NCI-H1417 treated with DMSO at 0.1 percent for 48 hours (cell line): ENCODE measurements at places on chromosomes 12 and 14.

DNA sequence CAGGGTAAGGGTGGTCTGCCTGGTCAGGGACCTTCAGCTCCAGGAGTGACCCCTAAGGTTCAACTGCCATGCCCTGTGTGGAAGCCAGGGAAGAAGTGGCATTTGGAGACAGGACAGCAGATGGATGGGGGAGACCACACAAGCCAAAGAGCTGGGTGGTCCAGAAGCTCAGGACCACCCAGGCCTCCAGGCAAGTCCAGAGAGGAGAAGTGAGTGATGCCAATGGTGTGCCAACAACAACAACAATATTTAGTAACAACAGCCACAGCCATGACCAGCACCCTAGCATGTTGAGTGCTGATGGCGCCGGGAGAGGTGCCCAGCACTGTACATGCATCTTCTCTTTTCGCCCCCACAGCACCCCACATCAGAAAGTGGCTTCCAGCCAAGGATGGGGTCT is 113.7 kb downstream of the ESRRB start:
- no peak for DNase-seq

DNA sequence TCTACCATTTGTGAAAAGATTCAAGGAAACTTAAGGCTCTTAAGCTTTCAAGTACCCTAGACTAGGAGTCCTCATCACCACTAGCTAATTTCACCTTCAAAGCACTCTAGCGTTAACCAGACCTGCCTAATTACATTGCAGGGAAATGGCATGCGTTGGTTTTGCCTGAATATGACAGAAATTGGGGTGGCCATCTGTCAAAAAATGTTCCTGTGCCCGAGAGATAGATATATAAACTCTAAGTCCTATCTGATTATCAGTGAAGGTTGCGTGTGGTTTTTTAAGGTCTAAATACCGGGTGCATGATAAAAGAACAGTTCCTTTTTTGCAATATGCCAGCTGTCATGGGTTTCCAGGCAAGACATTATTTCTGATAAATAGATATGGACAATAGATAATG is 48.3 kb downstream of the SPRING1 start:
- DNase-seq = no peak

DNA sequence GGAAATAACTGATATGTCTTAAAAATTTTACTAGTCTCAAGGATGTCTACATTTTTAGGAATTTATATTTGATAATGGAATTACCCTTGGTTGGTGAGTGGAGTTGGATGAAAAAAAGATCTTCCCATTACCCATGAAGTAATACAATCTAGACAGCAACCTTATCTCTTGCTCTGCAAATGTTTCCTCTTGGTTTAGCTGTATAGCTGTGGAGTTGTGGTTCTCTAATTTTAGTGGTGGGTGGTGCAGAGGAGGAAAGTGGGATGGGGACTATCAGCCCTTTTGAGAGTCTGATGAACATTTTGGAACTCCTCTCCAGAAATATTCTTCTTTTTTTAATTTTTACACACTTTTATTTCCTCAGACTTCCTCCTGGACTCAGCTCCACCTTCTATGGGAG is 17.1 kb downstream of the SPX start:
- DNase-seq = no peak

GRCh38 chr14:67636361-67636919 is 16.7 kb downstream of the ARG2 start:
- peak; percentile 18 for DNase-seq

DNA sequence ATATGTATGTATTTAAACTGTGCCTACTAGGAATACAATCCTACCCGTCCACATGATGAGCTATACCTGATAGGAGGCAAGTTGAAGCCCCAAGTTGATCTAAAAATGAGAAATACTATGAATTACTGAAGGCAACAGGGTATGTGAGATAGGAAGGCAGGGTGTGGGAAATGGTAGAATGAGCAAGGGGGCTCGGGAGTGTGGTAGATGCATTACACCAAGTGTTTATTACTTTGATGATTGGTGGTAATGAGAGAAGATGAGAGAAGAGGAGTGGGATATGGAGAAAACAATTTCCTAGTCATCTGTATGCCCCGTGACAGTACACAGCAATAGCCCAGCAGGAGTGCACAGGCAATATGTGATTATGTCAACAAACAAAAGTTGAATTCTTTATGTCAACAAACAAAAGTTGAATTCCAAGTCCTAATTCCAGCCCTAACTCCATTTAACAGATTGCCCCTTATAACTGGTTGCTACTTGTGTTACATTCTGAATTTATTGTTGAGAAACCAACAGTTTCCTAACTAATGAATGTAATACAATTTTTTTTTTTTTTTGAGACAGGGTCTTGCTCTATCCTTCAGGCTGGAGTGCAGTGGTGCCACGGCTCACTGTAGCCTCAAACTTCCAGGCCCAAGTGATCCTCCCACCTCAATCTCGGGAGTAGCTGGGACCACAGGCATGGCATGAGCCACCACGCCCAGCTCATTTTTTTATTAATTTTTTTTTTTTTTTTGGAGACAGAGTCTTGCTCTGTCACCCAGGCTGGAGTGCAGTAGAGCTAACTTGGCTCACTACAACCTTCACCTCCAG is 2.5 kb downstream of the LPCAT3 start:
- DNase-seq = no peak

- no peak for DNase-seq
Observed at GRCh38 chr12:78081590-78082314, 251.1 kb downstream of the NAV3 start.

GRCh38 chr12:63480186-63480585 is 188.1 kb downstream of the DPY19L2 start:
- DNase-seq = no peak

- DNase-seq = no peak
Observed at GRCh38 chr14:35365130-35366055, 39.2 kb downstream of the NFKBIA start.

DNA sequence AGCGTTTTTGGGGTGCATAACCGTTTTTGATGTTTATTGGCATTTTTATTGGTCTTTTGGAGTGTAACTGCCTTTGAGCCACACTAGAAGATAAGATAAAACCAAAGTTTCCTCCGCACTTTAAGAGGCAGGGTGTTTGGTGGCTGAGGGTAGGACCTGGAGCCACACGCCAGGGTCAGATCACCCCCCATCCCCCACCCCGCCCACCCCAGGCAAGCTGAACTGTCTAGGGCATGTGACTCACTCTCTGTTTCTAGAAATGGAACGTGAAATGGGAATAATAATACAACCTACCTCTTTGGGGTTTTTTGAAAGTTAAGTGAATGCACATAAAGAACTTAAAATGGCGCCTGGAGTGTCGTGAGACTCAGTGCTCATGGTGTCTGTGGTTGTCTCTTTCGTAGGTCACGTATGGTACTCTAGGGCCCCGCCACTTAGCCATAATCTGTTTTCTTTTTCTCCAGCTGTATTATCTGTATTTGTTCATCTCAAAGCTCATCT is 56.0 kb downstream of the PPP2R5C start:
- no peak for DNase-seq

DNA sequence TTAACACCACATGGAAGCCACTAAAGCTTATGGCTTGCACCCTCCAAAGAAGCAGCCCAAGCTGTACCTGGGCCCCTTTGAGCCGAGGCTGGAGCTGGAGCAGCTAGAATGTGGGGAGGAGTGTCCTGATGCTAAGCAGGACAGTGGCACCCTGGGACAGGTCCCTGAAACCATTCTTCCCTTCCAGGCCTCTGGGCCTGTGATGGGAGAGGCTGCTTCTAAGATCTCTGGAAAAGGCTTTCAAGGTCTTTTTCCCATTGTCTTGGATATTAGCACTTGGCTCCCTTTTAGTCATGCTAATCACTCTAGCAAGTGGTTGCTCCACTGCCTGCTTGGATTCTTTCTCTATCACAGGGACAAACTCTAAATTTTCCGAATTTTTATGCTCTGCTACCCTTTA is 40.9 kb downstream of the OSBPL8 start:
- DNase-seq = no peak

DNA sequence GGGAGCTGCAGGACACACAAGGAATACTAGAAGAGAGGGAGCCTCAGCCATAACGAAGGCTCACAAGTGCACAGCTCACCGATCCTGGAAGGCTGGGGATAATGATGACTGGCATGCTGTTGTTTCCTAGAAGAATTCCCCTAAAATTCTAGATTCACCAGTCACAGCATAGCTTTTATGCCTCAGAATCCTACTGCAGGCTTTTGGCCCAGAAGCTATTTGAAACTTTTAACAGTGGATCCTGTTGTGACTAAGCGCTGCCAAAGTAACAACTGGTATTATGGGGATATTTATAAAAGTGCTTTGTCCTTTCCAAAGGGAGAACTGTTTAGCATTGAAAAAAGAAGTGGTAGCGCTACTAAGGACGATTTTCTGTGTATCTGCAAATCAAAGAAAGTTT is 214.1 kb upstream of the PELI2 start:
- no peak for DNase-seq

GRCh38 chr14:93263416-93263815 is 56.4 kb downstream of the UBR7 start:
- no peak for DNase-seq

GRCh38 chr12:12305568-12306300 is 38.9 kb upstream of the LRP6 start:
- no peak for DNase-seq

DNA sequence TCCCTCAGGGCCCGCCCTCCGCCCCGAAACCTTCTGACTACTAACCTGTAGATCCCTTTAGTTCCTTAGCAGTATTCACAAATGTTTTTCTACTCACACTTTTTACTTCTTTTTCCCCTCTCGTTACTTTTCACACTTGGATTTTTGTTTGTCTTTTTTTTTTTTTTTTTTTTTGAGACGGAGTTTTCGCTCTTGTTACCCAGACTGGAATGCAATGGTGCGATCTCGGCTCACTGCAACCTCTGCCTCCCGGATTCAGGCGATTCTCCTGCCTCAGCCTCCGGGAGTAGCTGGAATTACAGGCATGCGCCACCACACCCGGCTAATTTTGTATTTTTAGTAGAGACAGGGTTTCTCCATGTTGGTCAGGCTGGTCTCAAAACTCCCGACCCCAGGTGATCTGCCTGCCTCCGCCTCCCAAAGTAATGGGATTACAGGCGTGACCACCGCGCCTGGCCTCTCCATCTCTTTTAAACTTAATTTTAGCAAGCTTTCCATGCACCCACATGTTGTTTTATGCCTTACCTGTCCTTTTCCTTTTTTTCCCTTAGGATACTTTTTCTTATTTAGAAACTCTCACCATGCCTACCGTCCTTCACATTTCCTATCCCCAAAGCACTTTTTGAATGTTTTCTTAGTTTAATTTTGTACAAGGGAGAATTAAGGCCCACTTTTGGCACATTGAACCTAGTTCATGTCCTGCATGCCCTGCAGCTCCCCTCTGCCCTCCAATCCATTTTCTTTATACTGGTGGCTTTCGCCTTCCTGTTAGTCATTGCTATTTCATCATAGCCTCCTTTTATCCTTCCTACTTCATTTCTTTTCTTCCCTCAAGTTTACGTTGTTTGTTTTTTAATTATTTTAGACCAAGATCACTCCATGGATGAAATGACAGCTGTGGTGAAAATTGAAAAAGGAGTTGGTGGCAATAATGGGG is 1.1 kb downstream of the SP1 start:
- no peak for DNase-seq

DNA sequence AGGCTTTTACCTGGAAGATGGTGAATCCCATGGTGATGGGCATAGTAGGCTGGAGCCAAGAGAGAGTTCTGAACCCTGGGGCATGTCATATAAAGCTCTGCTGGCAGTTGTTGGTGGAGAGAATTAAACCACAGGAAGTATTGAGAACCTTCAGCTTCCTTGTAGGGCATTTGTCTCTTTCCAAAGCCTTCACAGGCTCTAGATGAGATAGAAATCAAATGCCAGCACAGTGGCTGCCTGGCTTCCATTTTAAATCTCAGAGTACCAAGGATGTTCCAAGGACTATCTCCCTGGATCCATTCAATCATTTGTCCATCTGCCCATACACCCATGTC is 369.6 kb downstream of the DPF3 start:
- DNase-seq = no peak

DNA sequence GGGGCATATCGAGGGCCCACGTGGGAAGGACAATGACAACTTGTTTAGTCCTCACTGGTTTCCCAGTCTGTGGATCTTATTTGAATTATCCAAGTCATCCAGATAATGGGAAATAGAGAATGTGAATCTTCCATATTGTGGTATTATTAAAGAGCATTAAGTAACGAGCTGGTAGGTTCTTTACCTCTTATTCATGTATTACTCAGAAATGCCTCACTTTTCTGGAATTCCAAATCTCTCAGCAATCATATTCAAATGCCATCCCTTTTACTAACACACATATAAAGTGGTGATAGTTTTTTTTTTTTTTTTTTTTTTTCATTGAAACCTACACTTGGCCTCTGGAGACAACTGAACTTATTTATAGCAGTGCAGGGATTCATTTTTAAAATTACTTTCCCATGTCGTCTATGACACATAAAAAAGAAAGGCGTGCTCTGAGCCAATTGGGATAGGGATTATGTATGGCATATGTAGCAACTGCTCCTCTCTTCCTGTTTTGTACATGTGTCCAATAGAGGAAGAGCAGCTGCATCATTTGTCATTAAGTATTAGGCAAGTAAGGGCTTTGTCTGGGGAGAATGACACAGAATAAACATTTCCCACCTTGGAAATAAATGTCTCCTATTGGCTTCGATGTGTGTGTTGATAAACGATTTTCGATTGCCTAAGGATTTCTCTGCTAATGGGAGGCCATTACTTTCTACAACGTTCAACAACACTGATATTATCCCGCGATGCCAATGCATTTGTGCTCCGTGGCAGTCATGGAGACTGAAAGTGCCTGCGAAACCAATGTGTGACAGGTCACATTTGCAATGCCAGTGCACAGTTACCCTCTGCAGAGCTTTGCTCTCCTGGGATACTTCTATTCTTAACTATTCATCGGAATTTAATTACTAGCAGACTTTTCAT is 78.6 kb upstream of the IFNG-AS1 start:
- no peak for DNase-seq

- no peak for DNase-seq
Observed at GRCh38 chr12:51225771-51226170, 7.9 kb upstream of the POU6F1 start.

DNA sequence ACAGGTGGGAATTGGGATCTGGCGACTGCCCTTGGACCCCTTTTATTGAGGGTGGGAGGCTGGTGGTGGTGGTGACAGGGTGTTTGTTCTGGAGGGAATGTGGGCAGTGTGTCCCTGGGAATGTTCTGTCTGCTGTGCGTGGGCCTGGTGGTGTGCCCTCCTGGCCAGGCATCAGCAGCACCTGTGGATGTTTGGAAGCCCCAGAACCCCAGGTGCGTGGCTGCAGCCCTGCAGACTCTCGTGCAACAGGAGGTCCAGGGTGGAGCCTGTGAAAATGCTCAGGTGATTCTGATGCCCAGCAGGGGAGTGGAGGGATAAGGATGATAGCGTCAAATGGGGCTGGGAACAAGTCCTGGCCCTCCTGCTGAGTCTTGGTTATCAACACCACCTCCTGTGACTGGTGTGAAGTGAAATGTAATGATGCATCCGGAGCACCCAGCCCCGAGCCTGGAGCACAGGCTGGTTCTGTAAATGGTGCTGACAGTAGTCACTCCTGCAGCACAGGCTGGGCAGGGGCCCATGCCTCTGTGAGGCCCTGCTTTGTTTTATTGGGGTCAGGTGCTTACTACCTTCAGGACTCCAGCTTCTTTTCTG is 176.6 kb downstream of the TSPAN9 start:
- DNase-seq = no peak
